T-helper 17 cell (primary cell): ENCODE measurements at places on chromosomes 1 and 21. TPM values are rescaled to one million over a fixed set of nuclear protein-coding genes. Genes with fewer than 3 reads are reported as not detected.
A peak's percentile ranks its signal among the peaks of the same experiment; 100 is the strongest.

DNA sequence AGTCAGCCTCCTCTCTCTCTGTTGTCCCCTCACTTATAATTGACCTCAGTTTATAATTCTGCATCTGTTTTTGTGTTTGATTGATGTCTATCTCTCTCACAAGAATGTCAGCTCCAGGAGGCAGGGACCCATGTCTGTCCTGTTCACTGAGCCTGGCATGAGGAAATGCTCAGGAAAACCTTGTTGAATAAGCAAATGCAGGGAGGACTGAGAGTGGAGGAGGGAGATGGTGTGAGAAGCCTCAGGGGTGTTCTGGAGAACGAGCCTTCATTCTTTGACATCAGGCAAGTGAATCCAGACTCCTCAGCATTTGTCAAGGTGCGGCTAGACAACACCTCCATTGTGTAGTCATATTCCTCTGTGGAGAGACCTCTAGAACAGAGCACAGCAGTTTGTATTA is 45.5 kb downstream of the MAN1C1 start:
- DNase-seq = no peak

Gene GPR37L1
- total RNA-seq = not detected

DNA sequence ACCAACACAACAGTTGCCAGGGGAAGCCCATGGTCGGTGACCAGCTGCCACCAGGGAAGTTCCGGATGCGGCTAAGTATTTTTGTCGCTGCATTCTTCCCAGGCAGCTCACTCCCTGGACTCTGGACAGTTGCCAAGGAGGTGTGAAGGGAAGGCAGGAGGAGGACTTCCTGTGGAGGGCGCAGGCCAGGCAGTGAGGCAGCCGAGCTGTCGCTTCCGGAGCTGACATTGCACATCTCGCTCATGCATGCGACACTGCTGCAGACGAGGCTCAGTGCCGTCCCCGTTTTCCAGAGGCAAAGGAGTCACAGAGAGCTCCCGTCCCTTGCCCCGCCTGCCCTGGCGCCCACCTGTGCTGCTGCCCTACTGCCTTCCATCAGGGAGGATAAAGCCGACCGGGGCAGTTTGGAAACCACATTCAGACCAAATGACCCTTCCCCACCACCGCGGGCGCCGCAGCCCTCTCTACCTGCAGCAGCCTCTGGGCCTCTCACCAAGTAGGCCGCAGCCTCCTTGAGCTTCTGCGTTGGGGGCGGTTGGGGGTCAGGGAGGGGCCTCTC is 81.4 kb downstream of the NENF start:
- DNase-seq = no peak

- no peak for DNase-seq
Measured at GRCh38 chr1:61213245-61214011, 131.1 kb downstream of the NFIA start.

DNA sequence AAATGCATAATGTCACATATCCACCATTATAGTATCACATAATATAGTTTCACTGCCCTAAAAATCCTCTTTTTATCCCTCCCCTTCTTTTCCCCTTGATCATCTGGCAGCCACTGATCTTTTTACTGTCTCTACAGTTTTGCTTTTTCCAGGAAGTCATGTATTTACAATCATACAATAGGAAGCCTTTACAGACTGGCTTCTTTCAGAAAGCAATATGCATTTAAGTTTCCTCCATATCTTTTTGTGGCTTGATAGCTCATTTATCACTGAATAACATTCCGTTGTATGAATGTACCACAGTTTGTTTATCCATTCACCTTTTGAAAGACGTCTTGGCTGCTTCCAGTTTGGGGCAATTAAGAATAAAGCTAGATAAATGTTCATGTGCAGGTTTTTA is 14.3 kb upstream of the WDTC1 start:
- no peak for DNase-seq

DNA sequence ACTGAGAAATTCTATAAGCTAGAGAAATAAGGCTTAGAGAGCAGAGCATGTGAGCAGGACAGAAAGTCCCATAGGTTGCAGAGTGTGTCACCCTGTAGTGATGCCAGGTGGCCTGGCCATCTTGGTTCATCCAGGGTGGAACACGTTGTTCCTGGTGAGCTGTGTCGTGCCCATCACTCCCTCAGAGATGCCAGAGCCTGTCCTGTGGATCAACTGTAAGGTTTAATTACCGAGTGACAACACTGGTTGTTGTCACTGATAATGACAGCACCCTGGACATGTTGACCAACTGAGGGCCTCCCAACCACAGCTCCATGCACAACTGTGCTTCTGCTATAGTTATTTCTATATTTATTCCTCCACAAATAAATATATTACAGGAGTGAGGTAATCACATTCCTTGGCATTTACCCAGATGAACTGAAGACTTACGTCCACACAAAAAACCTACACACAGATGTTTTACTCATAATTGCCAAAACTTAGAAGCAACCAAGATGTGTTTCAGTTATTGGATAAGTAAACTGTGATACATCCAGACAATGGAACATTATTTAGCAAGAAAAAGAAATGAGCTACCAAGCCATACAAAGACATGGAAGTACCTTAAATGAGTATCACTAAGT is 6.2 kb downstream of the C1orf198 start:
- no peak for DNase-seq

DNA sequence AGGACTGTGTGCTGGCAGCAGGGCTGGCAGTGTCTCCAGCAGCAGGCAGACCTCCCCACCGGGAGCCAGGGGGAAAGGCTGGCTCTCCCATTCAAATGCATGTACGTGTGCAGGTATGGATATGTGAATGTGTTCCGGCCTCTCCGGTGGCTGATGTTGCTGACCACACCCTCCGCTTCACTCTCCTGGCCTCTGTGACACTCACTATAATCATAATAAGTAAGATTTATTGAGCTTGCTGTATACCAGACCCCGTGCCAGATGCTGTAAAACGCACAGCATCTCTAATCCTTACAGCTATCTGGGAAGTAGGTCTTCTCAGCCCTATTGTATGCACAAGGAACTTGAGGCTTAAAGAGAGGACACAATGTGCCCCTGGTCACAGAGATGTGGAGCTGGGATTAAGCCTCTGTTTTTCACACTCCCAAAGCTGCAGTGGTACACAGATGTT is 20.5 kb upstream of the ARTN start:
- DNase-seq = no peak

Gene CDC42BPA
- 2.5 TPM for total RNA-seq

- no peak for DNase-seq
Measured at GRCh38 chr1:147753081-147753480, 7.3 kb downstream of the GJA5 start.

Gene S100A1
- not detected for total RNA-seq

Gene LAX1
- 21.7 TPM for total RNA-seq

GRCh38 chr1:164787834-164788231 is 228.8 kb downstream of the PBX1 start:
- no peak for DNase-seq

DNA sequence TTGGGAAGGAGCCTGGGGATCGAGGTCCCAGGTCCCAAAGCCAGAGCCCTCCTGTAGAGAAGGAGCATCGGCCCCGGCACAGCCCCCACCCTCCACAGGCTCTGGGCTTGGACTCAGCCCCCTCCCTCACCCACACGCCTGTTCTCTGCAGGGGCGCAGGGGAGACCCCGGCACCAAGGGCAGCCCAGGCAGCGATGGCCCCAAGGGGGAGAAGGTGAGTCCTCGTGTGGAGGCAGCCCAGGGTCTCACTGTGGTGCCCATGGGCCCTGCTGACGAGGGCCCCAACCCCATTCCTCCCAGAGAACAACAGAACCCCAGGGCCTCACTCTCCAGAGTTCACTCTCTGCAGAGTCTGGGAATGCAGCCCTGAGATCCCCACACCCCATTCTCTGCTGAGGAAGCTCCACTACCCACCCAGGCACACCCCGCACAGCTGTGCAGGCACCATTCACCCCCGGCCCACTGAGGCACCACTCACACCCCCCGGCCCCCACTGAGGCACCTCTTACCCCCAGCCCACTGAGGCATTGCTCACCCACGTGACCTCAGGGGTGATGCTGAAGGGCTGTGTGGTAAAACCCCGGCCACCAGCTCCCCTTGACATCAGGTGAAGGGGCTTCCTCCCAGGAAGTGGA is 21.8 kb downstream of the COL6A2 start:
- DNase-seq = peak; percentile 5

DNA sequence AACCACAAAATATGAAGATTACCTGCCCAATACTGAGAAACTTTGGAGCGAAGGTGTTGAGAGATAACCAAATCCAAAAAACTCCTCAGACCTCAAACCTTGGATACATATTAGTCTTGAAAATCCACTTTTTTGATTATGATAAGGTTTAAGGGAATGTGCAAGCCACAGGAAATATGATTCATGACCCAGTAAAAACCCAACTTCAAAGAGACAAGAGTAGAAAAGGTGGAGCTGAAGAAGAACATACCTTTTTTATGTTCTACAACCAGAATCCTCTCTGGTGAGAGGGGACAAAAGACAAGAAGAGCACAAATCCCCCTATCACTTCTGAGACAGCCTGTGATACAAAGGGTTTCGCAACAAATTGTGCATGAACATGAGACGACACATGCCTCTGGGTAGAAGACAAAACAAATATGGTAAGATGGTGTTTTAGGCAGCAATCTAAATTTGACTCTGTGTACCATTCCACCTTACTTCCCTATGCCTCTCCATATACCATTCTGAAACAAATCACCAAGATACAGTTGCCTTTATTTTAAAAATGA is 37.3 kb downstream of the COL24A1 start:
- no peak for DNase-seq

Gene SH3D21
- 1.4 TPM for total RNA-seq

Gene IL10RB
- total RNA-seq = 18.9 TPM

Gene S100A7
- not detected for total RNA-seq

GRCh38 chr1:204854286-204854685 is 16.4 kb upstream of the NFASC start:
- DNase-seq = no peak

DNA sequence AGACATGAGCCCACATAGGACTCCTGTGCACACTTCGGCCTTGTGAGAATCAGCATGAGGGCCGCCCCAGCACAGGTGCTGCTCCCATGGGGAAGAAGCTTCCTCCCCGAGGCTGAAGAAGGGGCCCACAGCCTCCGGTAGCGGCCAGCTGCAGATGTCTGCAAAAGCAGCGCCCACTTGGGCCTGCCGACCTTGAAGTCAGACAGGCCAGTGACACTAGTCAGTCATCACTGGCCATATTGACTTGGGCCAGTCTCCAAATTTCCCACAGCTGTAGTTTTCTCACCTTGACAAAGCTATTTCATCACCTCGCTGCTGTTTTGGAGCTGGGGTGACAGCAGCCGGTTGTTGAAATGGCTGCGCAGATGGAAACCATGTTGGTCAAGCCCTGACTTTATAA is 83.0 kb downstream of the RIPK4 start:
- no peak for DNase-seq

Gene LCE2A
- not detected for total RNA-seq

Gene PTGER3
- 0.86 TPM for total RNA-seq

Gene PFKFB2
- total RNA-seq = 1.7 TPM

- no peak for DNase-seq
Measured at GRCh38 chr1:6967431-6968111, 182.3 kb downstream of the CAMTA1 start.

Gene RABGAP1L
- total RNA-seq = 120 TPM

GRCh38 chr1:1752190-1752589 is 26.1 kb downstream of the NADK start:
- no peak for DNase-seq

DNA sequence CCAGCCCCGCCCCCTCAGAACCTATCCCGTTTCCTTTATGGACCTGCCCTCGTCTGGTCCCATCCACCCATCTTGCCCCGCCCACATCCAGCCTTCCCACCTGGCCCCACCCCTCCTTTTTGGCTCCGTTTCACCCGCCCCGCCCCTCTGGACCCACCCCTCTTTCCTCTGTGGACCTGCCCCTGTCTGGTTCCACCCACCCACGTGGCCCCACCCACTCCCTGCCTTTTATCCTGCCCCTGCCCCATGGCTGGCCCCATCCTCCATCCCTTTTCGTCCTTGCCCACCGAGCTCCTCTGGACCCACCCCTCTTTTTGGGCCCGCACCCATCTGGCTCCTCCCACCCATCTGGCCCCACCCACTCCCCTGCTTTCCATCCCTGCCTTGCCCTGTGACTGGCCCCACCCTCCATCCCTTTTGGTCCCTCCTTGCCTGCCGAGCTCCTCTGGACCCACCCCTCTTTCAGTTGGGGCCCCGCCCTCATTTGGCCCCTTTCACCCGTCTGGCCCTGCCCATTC is 177.3 kb downstream of the CAMTA1 start:
- DNase-seq = peak; percentile 29

DNA sequence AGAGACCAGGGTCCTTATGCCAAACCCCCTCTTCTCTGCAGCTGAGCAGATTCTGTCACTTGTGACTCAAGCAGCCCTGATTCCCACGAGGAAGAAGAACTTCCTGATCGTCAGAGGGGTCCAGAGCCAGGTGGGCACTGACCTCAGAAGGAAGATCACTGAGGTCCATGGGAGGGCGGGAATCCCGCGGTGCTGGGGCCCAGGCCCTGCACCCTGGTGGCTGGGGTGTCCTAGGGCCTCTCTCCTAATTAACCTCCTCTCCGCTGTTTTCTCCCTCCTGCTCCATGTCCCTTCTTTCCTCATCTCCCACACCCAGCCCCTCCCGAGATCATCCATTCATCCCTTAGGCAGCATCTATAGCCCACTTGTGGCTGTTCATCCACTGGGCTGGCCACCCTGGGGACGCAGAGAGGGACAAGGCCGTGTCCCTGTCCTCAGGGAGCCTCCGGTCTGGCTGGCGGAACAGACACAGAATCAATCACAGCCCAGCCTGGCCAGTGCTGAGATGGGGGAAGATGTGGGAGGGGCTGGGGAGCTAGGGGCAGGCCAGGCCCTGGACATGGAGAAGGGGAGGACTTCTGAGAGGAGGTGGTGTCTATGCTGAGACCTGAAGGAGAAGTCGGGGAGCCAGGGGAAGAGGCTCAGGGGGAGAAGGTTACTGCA is 638.3 kb downstream of the MATN1 start:
- DNase-seq = no peak

Gene PRDM16
- not detected for total RNA-seq

GRCh38 chr1:212062832-212063438 is 27.4 kb downstream of the DTL start:
- DNase-seq = no peak

DNA sequence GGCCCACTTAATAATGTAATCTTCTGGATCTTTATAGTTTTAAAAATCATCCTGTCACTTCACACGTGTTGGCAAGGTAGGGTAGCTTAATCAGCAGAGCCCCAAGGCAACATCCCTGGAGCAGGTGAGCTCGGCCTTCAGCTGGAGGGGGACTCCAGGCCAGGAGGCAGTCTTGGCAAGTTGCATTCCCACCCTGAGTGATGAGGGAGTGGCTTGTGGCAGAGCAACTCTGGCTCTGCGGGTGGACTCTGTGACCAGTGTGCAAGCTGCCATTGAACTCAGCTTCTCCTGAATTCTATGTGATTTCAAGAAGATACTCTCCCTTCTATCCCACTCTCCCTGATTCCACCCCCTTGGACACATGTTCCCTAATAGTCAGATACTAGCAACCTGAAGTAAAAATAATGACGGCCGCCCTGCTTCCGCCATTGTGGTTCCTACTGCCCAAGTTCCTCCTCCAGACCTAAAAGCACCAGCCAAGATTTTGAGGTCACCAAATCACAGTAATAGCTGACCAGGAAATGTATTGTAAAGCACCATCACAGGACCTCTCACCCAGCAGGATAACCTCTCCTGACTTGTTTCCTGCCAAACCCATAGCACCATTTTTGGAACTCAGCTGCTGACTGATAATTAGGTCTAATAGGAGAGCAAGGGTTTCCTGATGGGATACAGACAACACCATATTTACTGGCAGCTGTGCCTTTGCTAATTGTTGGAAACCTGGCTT is 11.5 kb upstream of the LYST start:
- DNase-seq = no peak
